ENCODE measurements at places on chromosomes 5 and 9.

- DNase-seq, result no peak
Measured at GRCh38 chr9:104833696-104834095, 69.8 kb downstream of the NIPSNAP3B start.

DNA sequence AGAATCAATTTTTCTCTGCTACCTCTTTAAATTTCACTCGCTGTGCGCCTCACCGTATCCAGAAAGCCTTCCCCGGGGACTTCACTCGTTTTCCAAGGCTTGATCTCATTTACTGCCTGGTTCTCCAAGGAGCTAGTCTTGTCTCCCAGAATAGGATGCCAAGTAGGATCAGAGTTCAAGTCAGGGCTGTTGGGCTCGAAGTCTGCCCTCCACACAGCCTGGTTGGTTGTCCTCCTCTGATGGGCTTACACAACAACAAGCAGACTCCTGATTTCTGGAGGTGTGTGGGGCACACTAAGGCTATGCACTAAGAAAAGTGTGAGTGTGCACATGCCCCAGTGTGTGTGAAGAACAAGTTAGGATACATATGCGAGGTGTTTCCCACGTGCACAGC is 14.0 kb upstream of the TNIP1 start:
- no peak for DNase-seq

GRCh38 chr9:19969721-19970120 is 180.9 kb upstream of the SLC24A2 start:
- no peak for DNase-seq

DNA sequence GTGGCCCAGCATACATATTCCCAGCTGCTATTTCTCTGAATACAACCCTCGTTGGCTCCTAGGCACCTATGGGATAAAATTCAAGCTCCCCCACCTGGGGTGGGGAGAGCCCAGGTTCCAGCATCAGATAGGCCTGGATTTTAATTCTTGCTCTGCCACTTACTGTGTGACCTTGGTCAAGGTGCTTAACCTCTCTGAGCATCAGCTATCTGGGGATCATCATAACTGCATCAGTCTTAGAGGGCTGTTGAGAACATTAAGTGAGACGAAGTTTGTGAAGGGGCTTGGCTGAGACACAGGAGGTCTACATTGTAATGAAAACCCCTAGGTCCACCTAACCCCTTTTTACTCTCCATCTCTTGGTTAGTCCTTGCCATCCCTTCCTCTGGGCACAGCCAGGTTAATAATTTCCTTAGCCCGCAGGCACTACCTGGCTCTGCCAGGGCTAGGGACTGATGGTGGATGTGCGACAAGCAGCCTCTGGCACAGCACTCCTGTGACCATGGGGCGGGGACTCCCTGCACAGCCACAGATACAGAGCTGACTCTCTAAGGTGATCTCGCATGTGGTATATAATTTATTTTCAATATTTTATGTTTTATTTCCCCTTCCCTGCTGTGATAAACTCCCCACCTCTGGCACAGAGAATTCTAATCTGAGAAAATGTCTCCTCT is 68.7 kb downstream of the CRB2 start:
- no peak for DNase-seq

GRCh38 chr5:57037355-57037754 is 85.4 kb upstream of the MIER3 start:
- DNase-seq, result no peak

DNA sequence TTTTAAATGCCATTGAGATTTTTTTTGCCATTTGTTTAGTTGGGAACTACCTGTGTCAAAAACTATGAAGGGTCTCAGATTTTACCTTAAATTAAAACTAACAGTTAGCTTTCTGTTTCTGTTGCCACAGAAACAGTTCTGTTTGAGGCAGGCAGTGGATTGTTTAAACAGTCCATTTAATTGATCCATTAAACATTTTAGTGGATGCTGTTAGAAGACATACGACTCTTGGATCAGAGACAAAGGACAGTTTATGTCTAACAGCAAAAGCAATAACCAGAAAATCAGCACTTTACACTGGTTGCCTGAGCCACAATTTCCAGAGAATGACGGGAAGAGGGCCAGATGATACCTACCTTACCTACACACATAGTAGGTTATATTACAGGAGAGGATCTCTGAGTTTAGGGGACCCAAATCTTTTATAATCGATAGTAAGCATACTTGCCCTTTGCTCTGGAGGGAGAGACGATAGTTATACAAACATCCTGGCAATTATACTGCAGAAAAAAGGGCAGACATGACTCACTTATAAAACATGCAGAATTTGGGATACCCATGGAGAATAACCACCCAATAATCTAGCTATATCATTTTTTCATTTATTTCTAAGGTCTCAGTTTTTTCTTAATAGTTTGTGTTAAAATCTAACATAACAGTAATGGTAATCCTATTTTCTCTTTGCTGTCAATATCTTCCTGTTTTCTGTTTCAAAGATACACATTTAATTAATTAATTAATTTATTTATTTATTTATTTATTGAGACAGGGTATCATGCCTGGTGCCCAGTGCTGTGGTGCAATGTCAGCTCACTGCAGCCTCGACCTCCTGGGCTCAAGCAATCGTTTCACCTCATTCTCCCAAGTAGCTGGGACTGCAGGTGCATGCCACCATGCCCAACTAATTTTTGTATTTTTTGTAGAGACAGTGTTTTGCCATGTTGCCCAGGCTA is 136.7 kb upstream of the TNFAIP8 start:
- no peak for DNase-seq

DNA sequence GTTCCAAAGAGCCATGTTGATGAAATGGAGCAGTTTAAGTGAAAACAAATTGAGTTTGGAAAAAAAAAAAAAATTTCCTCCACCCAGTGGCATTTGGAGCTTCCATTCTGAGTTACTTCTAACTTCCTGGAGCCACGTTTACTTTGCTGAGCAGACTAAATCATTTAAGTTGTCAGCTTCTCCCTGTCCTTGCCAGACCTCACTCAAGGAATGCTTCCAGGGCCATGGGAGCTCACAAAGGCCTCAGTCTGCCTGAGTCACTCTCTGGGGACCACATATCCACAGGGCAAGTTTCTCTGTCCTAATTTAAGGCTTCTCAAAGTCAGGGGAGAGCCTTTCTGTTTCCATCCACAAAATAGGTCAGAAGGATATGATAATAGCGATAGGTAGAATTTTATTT is 210.3 kb upstream of the TNC start:
- no peak for DNase-seq

DNA sequence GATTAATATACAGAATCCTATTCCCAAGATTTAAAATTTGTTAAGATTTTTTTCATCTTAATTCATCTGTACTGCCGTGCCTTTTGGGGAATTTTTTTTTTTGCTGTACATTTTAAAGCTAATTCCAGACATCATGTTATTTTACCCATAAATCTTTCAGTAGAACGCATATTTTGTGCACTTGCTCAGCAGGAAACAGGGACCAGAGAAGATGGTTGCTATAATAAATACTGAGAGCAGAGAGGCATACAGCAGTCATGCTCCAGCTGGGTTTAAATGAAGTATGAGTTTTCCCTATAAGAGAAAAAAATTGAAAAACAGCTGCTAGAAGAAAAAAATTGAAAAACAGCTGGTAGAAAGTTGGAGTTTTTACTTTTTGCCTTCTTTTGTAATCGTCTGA is 196.9 kb upstream of the PUM3 start:
- no peak for DNase-seq
